ENCODE measurements at places on chromosomes 6 and 20. TPM values are rescaled to one million over a fixed set of nuclear protein-coding genes. Genes with fewer than 3 reads are reported as not detected.

- no peak for DNase-seq
Observed at GRCh38 chr20:51758978-51759544, 9.1 kb downstream of the ATP9A start.

DNA sequence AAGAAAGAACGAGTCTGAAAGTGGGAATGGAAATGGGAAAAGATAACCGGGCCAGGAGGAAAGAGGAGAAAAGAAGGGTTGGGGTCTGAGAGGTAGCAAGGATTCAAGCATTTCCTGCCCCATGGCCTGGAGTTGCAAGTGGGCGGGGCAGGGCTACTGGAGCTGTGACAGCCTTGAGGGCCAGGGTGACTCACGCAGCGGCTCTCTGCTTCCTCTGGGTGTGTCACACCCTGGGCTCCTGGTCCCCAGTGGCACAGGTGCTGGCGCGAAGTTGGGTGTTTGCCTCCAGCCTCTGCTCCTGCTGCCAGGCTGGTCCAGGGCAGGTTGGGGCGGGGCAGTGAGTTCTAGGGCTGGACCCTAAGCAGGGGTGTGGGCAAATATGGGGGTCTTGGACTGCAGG is 3.3 kb upstream of the ULBP3 start:
- DNase-seq, result no peak

GRCh38 chr6:42978487-42978838 is 518 bp downstream of the PEX6 start:
- DNase-seq, result no peak

DNA sequence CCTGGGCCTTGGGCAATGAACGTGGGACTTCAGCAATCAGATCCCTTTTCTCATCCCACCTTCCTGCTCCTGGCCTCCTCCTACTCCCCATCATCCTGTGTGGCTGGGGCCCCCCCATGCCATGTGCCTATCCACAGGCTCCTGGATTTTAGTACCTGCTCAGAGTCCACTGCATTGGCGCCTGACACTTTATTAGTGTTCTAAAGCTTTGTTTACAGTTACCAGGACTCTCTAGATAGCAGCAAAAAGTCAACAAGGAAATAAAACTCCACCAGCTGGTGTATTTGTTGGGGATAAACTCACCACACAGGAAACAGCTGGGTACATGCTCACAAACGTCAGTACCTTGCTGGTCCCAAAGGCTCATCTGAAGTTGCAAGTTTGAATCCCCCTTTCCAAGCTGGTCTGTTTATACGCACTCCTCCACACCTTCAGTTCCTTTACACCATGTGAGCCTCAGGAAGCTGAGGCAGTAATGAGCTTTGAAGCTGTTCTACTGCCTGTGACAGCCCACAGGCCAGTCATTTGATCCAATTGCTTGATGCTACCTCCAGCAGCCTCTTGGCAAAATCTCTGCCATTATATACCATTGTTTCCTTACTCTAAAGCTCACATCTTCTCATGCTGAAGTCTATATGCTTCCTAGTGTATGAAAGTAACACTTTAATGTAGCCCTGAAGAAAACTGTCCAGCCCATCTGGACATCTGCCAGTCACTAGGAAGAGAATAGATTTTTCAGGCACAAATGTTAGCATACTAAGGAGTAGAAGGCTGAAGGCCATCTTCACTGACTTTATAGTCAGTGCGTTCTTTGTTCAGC is 76.6 kb downstream of the ANKEF1 start:
- DNase-seq, result no peak

GRCh38 chr20:36606158-36607066 is 833 bp downstream of the RAB5IF start:
- no peak for DNase-seq

DNA sequence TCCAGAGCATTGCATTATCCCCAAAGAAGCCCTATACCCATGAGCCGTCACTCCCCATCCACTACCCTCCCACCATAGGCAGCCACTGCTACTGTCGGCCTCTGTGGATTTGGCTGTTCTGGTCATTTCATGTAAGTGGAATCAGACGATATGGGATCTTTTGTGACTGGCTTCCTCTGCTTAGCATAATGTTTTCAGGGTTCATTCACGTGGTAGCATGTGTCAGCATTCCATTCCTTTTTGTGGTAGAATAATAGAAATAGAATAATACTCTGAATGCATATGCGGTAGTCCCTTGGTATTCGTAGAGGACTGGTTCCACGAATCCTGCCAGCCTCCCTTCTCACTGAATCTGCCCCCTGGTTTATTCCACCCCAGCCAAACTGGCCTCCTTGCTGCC is 402.6 kb upstream of the SULF2 start:
- DNase-seq, result no peak

GRCh38 chr6:43677759-43678158 is 9.8 kb downstream of the MRPS18A start:
- no peak for DNase-seq

DNA sequence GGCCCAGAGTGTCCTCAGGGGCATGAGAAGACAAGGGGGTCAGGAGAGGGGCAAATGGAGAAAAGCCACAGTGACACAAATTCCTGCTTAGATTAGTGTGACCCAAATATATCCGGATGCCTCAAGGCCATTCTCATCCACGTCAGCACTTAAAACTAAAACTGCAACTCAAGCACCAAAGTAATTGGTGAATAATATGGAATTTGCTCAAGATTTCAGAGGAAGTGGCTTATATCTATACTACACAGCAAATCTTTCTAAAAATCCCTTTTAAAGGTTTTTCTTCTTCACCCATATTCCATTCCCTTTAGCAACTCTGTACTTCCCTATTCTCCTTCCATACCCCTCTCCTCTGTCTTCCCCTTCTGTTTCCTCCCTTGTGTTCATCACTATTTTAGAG is 15.2 kb downstream of the DEF6 start:
- no peak for DNase-seq

DNA sequence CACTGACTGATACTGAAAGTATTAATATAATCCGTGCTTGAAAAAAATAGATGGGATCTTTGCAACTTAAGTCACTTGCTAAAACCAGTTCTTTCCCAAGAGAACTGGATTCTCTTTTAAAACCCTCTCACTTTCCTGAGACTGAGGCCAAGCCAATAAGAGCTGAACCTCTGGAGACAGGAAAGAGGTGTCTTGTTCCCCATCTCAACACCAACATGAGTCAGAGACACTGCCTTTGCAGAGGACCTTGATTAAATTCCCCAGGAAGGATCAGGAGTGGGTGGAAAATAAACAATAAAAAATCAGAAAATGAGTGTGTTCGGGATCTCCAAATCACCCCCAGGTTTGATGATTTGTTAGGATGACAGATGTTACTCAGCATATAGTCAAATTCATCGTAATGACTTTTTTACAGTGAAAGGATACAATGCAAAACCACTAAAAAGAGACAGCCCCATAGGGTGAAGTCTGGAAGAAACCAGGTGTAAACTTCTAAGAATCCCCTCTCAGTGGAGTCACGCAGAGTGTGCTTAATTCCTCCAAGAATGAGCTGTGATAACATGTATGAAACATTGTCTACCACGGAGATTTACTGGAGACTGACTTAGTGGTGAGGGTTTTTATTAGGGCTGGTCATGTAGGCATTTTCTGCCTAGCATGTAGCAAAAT is 122.8 kb upstream of the BEND3 start:
- no peak for DNase-seq

DNA sequence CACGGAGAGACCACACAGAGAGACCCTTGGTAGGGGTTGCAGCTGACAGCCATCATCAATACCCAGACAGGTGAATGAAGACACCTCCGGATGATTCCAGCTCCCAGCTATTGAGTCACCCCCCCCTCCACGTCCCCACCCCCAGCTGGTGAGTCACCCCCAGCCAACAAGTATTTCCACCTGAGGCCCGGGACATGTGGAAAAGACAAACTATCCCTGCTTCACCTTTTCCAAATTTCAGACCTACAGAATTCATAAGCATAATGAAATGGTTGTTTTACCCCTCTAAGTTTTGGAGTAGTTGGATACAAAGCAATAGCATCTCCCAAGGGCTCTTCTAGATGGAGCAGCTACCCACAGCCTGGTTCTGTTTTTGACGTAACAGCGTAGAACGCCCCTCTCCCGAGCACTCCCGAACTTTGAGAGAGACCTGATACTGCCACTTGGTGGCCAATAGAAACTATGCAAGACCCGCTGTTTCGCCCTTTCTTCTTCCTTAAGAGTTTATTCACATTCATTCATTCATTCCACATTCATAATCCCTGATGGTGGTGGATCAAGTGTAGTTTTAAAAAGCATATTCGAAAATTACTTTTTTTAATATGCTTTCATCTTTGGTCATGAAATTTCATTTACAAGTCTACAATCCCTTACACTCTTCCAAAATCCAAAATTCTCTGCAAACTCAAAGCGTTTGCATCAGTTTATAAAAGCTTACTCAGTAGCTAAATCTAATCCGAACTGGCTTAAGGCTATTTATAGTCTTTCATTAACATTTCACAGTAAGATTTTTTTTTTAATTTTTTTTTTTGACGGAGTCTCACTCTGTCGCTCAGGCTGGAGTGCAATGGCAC is 15.1 kb upstream of the PPP1R16B start:
- DNase-seq, result no peak

- DNase-seq, result no peak
Observed at GRCh38 chr20:54980103-54980960, 504.9 kb downstream of the DOK5 start.

DNA sequence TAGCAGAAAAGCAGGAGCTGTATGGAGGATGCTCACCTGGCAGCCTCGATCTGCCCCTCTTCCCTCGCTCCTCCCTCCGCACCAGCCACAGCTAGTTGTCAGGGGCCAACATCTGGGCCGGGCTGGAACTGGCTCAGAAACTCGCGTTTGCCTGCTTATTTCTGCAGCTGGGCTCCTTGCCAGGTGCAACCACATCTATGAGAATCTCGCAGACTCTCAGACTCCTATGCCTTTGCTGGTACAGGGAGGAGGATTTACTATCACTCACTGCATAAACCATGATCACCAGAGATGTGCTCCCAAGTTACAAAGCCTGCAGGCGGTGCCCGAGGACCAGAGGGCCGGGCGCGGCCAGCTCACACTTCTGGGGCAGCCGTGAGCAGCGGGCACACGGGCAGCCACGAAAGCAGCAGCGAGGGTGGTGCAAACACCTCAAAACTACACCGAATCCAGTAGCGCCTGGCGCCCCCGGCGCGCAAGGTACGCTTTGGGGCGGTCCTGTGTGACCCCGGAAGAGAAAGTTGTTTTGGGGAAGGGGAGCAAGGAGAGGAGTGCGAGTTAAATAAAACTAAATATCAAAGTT is 577 bp upstream of the LRRC1 start:
- DNase-seq, result no peak

- no peak for DNase-seq
Observed at GRCh38 chr20:16621435-16622141, 48.3 kb upstream of the KIF16B start.

DNA sequence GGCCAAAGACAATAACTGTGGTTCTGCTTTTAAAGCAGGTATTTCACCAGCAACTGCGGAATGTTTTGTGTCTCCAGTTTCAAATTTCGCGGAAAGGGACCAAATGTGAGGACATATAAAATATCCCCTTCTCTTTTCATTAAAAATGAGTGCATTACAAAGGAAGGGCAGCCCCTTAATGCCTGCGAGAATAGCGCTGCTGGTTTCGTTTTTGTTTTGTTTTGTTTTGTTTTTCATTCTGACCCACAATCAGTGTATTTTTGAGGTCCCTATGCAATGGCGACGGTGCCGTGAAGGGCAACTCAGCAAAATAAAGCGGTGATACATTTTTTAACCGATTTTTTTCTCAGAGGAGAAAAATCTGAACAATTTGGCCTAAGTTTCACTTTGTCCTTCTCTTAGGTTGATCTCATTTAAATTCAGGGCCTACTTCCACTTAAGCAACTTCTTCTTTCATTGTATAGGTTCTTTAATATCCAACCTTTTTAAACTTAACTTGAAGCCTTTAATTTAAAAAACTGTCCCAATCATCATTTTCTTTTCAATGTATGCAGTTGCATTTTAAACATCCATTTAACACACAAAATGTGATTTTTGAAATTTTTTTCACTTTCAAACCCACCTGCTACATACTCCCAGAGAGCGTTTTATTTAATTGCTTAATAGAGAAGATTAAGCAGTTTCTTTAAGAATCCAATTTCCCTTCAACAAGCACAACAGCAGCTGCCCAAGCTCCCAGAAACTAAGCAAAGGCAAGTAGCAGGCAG is 2.9 kb upstream of the HIVEP2 start:
- DNase-seq, result no peak

- no peak for DNase-seq
Observed at GRCh38 chr20:11676630-11677287, 240.9 kb upstream of the BTBD3 start.

DNA sequence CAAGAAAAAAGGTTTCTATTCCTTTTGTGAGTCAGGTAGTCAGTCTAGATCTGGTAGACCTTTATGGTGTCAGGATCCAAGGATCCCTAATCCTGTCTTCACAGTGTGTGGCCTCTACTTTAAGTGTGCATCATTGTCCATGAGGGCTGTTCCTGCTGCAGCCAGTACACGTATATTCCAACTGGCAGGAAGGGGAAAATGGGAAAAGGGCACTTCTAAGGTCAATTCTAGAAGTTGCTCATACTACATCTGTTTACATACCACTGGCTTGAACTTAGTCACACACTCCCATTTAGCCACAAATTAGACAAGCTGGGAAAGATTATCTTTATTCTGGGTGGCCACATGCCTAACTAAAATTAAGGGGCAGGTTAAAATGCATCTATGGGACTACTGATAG is 9.7 kb upstream of the MMS22L start:
- DNase-seq, result no peak

DNA sequence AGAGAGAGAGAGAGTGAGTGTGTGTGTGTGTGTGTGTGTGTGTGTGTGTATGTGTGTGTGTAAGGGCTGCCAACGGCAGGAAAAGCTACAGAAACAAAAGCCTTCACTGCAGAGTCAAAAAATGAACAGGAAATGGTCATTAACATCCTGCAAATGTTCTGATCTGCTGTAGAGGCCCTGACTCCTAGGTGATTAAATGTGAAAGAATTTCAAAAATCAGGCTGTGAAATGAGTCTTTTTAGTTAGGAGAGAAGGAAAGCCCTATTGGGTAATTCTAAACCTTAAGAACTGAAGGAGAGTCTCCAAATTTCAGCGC is 166.5 kb upstream of the MYLIP start:
- peak; percentile 27 for DNase-seq

GRCh38 chr6:18165751-18166150 is 10.5 kb downstream of the KDM1B start:
- DNase-seq, result no peak

- no peak for DNase-seq
Observed at GRCh38 chr6:21294144-21294543, 299.4 kb upstream of the SOX4 start.

GRCh38 chr20:57389695-57390603 is 1.2 kb upstream of the RBM38 start:
- DNase-seq, result no peak

Gene NRSN1
- total RNA-seq, result 1.5 TPM

Gene CTCFL
- total RNA-seq, result not detected

Gene TSBP1
- not detected for total RNA-seq

Gene PBOV1
- total RNA-seq, result not detected

Gene KIF25
- total RNA-seq, result not detected

Gene ECT2L
- total RNA-seq, result not detected

Gene AVP
- total RNA-seq, result not detected

Gene SLC22A16
- not detected for total RNA-seq

Gene RNF182
- total RNA-seq, result 2.2 TPM
